ENCODE measurements at places on chromosomes 7 and 10.

GRCh38 chr10:100566561-100566960 lies 30.8 kb downstream of the HIF1AN start:
- DNase-seq = no peak

- no peak for DNase-seq
Observed at GRCh38 chr10:784403-785088, 95.1 kb upstream of the DIP2C start.

- DNase-seq = no peak
Observed at GRCh38 chr7:22204312-22204711, 152.6 kb downstream of the RAPGEF5 start.

DNA sequence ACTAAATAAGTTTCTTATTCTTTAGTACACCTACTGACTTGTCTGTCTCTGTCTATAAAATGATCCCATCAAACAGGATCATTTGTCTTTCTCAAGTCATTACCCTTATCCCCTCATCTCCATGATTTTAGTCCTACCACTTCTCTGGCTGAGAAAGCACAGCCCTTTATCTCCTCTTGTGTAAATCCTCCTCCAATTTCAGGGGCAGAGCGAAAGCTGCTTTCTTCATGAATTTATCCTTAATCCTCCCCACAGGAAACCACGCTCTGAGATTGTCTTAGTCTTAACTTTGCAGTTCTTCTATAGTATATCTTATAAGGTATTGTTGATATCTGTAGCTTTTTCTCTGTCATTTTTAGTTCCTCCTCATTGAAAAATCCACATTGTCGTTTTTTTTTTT lies 239.7 kb upstream of the PLXDC2 start:
- DNase-seq = no peak

DNA sequence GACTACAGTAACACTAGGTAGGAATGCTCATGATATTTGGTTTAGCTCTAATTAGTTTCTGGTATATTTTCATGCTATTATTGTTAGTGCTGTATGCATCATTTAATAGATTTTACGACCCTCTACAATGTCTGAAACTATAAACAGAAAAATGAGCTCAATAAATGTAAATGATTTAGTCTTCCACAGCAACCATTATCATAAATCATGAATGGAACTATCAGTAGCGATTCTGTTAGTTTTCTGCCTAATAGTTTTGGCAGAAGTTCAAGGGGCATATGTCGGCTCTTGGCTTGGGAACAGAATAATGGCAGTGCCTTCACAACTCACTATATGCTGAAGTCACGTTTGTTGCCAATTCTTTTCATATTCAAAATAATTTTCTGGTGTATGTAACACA lies 494.8 kb downstream of the PARD3 start:
- no peak for DNase-seq

DNA sequence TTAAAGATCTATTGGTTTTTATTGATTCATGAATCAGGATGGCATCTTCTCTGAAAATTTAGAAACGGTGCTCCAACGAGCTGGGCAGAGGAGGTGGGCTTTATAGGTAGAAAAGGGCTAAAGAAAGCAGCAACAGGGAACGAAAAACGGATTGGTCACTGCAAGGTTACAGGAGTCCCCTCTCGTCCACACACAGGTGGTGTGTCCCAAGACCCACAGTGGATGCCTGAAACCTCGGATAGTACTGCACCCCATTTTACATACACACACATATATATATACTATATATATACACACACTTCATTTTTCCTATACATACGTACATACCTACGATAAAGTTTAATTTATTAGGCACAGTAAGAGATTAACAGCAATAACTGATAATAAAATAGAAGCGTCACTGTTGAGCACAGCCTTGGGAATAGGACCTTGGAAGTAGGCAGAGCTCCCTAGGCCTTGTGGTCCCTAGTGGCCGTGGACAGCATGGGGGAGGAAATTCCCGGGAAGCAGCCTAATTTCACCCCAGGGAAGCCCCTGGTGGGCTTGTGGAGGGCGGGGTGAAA lies 737 bp upstream of the NUB1 start:
- no peak for DNase-seq

- DNase-seq = peak; percentile 2
Observed at GRCh38 chr7:50774319-50774718, 8.4 kb downstream of the GRB10 start.

DNA sequence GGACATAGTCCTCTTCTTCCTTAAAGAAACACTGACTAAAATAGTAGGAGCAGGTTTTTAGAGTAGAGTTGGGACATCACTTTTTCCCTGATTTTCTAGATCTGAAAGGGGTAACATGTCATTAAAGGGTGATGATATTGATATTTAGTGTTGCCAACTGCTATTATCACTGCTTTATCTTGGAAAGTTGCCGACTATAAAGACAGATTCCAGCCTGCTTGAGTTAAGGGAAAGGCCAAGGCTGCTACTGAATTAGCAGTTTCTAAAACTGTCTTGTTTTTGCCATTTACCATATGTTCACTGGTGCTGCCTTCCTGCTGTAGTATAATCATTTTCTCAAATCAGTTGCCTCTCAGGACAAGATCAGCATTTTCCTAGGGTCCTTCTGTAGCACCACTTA lies 29.7 kb downstream of the AP3M1 start:
- no peak for DNase-seq

DNA sequence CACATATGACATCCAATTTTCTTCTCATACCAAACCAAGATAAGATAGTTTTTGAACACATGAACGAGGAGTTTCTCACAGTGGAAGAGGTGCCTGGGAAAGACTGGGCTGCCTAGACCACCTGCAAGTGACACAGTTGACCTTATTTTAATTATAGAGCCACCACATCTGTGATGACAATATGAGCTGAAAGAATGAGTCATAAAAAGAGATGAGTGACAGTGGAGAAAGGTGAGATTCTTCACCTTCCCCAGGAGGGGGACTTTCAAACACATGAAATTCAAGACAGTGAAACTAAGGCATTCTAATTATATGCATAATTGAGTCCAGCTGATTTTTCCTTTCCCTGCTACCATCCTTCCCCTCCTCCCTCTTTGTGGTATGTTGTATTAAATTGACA lies 475.5 kb downstream of the NXPH1 start:
- DNase-seq = no peak

GRCh38 chr10:118259288-118259906 lies 82.7 kb downstream of the FAM204A start:
- DNase-seq = peak; percentile 69

- DNase-seq = peak; percentile 49
Observed at GRCh38 chr7:31735991-31736982, 49.3 kb downstream of the PPP1R17 start.

GRCh38 chr10:70778267-70778924 lies 6.8 kb downstream of the TBATA start:
- no peak for DNase-seq

DNA sequence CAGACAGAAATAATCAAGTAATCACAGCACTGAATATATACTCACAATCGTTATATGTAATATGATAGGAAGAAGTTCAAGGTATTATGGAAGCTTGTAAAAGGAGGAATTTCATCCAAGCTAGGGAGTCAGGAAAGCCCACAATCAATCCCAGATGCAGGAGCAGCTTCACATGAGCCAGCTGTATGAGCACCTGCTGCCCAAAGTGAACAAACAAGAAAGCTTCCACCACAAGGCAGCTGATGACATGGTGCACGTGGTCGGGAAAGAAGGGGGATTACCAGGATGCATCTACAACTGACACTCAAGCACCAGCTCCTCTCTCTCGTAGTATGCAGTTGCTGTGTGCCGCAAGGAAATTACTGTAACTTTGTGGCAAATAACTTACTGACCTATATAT lies 225.2 kb downstream of the XPNPEP1 start:
- no peak for DNase-seq
